ENCODE measurements at places on chromosomes 5 and 9.

GRCh38 chr5:103513701-103514100 is 48.9 kb downstream of the NUDT12 start:
- DNase-seq, result no peak

- DNase-seq, result no peak
Measured at GRCh38 chr5:122942164-122942914, 94.2 kb downstream of the PPIC start.

GRCh38 chr5:76224898-76225297 is 141.7 kb downstream of the SV2C start:
- no peak for DNase-seq

- no peak for DNase-seq
Measured at GRCh38 chr9:81086416-81086815, 602.9 kb downstream of the TLE1 start.

DNA sequence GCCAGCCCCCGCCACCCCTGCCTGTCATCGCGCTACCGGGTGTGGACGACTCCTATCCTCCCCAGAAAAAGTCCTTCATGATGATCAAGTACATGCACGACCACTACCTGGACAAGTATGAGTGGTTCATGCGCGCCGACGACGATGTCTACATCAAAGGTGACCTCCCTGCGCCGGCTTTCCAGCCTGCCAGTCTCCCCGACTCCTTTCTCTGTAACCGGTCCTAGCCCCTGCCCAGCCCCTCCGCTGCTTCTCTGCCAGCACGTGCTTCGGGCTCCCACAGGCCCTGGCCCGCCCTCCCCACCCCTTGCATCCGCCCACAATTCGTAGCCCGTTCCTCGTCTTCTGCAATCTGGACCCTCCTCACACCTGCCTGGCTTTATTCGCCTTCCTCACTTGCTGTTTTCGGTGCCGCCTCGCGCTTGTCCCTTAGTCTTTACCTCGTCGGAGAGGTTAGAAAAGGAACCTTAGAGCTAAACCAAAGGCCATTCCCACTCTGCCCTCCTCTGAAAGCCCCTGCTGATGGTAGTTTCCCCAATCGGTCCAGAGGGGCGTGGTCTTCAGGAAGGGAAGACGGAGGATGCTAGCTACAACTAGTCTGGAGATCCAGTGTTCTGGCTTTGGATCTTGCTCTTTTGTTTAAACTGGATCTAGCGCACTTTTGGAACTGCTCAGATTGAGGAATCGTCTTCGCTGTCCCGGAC is 1.4 kb downstream of the CHSY3 start:
- no peak for DNase-seq

GRCh38 chr5:93850311-93850710 is 108.9 kb upstream of the POU5F2 start:
- no peak for DNase-seq

GRCh38 chr5:97422678-97423077 is 239.6 kb upstream of the RIOK2 start:
- DNase-seq, result no peak

GRCh38 chr5:157072508-157072907 is 13.6 kb upstream of the HAVCR1 start:
- no peak for DNase-seq

- DNase-seq, result no peak
Measured at GRCh38 chr5:133468596-133468995, 143.7 kb downstream of the FSTL4 start.
